ENCODE measurements at places on chromosomes 6 and 20.

GRCh38 chr6:37251211-37251780, 6.3 kb upstream of the TBC1D22B start:
- DNase-seq: no peak

GRCh38 chr6:138401960-138402837, 1.8 kb upstream of the HEBP2 start:
- no peak for DNase-seq

- no peak for DNase-seq
Observed at GRCh38 chr6:7904654-7905319, 5.8 kb downstream of the TXNDC5 start.

DNA sequence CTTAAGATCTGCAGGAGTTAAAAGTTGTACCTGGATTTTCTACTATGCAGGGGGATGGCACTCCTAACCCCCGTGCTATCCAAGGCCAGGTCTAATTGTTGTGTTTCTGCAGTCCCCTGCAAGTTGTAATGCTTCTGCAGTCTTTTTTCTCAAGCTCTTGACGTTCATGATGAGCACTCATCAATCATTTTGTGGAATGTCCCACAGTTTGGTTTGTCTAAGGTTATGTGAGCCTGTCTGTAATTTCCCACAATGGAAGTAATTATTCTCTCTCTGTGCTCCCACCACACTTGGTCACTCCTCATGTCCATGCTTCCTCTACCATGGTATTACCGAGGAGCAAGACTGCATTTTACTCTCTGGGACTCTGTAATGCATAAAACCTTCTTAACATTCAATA, 107.6 kb upstream of the SSTR4 start:
- DNase-seq: no peak

GRCh38 chr6:19052219-19052618, 665.1 kb downstream of the RNF144B start:
- no peak for DNase-seq

- DNase-seq: no peak
Observed at GRCh38 chr6:154606457-154606856, 96.0 kb upstream of the CNKSR3 start.

- no peak for DNase-seq
Observed at GRCh38 chr20:52616629-52617028, 355.5 kb upstream of the TSHZ2 start.

DNA sequence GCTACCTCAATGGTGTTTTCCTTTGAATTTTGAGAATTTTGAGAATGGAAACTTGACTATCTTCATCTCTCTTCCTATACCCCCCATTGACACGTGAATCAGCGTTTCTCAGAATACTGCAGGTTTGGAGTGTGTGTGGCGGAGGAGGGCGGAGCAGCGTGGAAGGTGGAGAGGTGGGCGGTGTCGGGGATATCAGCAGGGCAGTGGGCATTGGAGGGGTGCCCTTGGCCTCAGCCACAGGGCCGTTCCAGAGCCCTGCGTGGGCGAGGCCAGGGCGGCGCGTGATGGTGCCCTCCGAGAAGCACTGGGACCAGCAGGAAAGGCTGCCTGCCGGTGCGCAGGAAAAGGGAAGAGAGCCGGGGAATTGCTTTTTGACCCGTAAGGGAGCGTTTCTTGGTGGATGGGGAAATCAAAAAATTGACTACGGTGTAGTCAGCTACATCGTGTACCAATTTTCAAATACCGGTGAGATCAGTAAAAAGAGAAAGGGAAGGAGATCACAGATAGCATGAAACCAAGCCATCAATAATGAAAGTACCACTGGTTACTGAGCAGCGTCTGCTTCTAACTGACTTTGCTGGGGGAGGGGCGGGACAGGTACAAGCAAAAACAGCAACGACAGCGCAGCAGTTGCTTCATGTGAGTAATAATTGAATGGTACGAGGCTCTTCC, 82.7 kb upstream of the DUSP22 start:
- DNase-seq: no peak

GRCh38 chr6:13515912-13516311, 28.5 kb upstream of the GFOD1 start:
- DNase-seq: no peak

DNA sequence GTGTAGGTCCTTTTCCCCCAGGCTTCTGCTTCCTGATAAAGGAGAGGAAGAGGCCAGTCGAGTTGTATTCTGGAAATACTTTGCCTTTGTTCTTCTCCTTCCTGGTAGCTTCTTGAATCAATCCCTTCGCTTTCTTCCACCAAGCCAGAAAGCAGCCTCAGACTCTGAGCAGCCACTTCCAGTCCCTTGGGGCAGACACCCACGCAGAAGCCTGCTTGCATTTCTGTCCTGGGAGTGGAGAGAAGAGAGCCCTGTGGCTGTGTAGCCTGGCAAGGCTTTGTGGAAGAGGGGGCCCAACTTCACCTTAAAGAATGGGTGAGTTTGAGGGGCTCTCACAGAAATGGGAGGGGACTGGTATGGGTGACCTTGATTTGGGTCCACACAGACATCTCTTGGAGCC, 211.0 kb upstream of the SSTR4 start:
- no peak for DNase-seq

- DNase-seq: no peak
Observed at GRCh38 chr20:58995461-58996225, 11.4 kb downstream of the CTSZ start.

- DNase-seq: no peak
Observed at GRCh38 chr6:54238396-54238795, 69.8 kb upstream of the TINAG start.

DNA sequence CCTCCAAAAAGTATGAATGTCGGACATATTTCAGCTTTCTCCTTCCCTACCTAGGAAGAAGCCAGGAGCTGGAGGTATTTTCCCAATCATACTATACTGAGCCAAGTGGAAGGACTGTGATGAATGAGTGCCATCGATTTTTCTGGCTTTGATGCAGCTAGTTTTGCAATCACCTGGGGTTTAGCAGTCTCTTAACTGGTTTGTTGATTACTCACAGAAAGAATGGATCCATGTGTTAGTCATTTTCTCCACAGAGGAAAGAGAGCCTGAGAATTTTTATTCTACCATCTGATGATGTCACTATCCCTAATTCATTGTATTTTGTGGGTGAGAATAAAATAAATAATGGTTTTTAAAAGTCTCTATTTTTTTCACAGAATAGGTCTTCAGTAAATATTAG, 282.9 kb upstream of the RNF217 start:
- peak; percentile 14 for DNase-seq

GRCh38 chr6:155026022-155026705, 31.0 kb downstream of the TIAM2 start:
- peak; percentile 37 for DNase-seq

DNA sequence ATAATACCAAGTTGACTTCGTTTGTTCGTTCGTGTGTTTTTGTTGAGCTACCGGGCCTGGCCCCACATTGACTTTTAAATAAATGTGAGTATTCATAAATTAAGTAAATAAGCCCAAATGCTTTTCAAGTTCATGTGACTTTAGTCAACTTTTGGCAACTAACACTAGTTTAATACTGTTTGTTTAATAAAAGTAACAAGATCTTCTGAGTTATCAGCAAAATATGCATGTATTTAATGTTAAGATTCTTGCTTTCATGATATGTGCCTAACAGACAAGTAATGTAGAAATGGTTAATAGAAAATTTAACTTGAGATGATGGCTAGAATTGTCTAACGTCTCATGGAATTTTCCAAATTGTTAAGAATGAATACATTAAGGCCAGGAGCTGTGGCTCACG, 38.7 kb upstream of the ECI2 start:
- no peak for DNase-seq

- DNase-seq: no peak
Observed at GRCh38 chr20:49583669-49584417, 15.9 kb upstream of the PTGIS start.

- no peak for DNase-seq
Observed at GRCh38 chr20:55166063-55166462, 690.7 kb downstream of the DOK5 start.

DNA sequence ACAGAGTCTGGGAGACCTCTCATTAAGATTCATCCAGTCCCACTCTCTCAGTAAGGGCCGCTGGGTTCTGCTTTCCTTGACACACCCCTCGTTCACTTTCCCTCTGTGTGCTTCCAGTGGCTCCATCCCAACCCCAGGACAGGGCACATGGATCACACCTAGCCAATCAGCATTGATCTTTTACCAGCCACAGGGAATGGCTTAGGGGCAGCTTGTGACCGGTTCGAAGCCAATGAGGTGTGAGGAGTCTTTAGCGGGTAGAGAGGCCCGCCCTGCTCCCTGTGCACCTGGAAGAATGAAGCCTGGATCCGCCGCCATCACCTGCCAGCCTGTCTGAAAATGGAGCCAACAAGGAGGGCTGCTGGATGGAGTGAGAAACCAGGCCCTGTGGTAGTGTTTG, 35.2 kb upstream of the OVOL2 start:
- no peak for DNase-seq

DNA sequence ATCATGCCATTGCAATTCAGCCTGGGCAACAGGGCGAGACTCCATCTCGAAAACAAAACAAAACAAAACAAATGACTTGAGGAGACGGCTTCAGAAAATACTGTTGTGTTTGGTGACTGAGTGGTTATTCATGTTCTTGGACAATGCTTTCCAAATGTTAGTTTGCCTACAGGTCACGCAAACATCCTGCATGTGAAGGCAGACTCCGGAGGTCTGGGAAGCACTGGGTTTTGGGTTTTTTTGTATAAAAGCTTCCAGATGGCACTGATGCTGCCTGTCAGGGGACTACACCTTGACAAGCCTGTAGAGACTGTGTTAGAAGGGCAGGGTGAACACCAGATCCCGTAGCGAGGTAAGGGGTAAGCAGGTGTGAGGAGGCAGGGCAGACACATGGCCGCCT, 81.7 kb downstream of the THBS2 start:
- DNase-seq: no peak

- DNase-seq: no peak
Observed at GRCh38 chr20:63228806-63229205, 6.9 kb upstream of the BIRC7 start.

DNA sequence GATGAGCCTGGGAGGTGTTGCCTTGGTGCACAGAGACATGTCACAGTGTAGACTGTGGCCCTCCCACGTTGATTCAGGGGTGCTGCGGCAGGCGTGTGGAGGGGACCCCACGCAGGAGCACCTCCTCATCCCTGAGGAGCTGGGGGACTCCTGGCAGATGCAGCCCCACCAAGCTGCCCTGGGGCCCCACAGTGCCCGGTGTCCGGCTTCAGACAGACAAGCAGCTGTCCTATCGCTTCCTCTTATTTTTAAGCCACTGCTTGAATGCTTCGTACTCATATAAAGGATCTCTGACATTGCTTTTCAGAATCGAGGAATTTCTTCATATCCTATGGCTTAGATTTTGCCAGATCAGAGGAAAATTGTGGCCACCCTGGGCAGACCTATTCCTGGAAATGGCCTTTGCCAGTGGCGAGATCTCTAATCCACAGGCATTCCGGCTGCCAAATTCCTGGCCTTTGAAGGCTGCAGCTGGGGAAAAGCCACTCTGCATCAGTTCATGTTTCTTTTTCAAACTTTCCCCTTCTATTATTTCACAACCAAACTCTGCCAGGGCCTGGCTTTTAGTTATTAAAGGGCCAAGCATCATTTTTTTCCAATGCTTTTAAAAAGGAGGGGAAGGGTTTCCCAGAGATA, 337.0 kb downstream of the THBS2 start:
- DNase-seq: no peak

GRCh38 chr6:148147463-148147830, 195.2 kb upstream of the SASH1 start:
- DNase-seq: no peak

GRCh38 chr20:49798718-49799117, 13.9 kb upstream of the SLC9A8 start:
- no peak for DNase-seq

DNA sequence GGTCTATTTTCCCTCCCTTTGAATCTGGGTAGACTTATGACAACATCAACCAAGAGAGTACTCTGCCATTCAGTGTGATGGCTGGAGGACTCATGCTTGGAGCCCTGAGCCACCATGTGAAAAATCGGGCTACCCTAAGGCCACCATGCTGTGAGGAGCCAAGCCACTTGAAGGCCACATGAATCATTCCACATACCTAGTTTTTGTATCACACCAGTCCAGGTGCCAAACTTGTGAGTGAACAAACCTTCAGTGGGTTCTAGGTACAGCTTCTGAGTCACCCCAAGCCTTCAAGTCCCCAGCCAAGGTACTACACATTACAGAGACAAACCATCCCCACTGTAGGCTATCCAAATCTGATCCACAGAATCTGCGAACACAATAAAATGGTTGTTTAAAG, 37.4 kb upstream of the E2F3 start:
- DNase-seq: peak; percentile 54

- no peak for DNase-seq
Observed at GRCh38 chr6:169841251-169841650, 89.8 kb downstream of the ERMARD start.

- DNase-seq: no peak
Observed at GRCh38 chr6:134145786-134146185, 93.4 kb upstream of the SLC2A12 start.

DNA sequence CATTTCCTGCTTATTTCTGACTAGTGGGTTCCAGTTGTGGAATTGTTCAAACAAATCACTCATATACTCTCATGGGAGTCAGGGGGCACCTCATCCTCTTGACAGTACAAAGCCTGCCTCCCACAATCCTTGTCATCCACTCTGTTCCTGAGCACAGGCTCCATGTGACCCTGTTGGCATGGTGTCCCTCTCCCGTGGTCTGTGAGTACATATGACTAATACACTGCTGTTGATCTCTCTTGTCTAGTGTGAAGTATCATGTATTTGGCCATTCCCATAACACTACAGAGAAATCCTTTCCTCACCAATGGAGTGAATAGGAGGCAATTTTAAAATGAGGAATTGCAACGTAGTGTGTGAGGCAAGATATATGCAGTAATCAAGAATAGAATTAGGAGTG, 185.3 kb downstream of the OGFRL1 start:
- peak; percentile 89 for DNase-seq

GRCh38 chr20:58629215-58629580, 21.9 kb upstream of the STX16 start:
- DNase-seq: no peak

DNA sequence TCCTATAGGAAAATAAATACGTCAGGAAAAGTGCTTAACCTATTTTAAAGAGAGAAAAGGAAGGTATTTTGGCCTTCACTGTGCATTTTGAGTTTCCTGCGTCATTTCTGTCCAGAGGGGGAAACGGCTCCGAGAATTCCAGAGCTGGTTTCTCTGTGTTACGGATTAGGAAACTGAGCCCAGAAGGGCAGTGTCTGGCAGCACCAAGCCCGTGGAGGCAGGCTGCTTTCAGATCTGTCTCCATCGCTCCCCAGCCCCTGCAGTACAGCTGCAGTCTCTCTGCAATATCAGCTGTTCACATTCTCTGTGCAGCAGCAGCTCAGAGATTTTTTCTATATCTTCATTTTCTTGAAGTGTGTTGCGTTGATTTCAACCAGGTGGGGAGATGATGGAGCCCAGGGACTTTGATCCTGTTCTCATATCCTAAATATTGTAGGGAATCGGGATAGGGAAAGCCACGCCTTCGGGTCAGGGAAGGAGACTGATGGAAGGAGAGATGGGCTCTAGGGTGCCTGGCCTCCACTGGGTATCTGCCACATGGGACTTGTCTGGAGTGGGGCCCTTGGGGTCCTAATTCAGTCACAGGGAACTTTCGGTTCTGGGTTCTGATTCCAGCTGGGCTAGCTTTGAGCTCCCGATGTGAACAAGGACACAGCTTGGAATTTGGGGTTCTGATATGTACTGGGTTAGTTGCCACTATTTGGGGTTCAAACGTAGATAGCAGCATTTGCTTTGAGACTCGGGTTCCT, 2.8 kb downstream of the ANKRD60 start:
- DNase-seq: no peak
